ENCODE measurements at places on chromosomes 1 and 21. TPM values are rescaled to one million over a fixed set of nuclear protein-coding genes. Genes with fewer than 3 reads are reported as not detected.

DNA sequence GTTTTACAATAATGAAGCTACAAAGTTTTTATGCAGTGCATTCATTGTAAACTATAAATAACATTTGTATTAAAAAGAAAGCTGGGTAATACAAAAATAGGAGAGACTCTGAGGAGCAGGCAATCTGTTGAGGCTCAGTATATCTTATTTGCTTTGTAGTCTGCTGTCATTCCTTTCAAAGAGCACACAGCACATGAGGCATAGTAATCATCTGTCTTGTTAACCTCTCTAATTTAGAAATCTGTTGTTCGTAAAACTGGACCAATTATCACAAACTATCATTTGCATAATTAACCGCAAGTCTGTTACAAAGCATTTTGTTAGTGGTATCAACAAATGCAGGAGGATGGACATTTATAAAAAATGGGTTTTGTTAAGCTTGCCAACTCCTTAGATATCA, 51.0 kb downstream of the SELENOF start:
- no peak for DNase-seq

- no peak for DNase-seq
These were observed 101.0 kb downstream of the NPHS2 start for GRCh38 chr1:179474713-179475112.

GRCh38 chr1:33630686-33631085, 158.2 kb downstream of the ZSCAN20 start:
- DNase-seq = no peak

DNA sequence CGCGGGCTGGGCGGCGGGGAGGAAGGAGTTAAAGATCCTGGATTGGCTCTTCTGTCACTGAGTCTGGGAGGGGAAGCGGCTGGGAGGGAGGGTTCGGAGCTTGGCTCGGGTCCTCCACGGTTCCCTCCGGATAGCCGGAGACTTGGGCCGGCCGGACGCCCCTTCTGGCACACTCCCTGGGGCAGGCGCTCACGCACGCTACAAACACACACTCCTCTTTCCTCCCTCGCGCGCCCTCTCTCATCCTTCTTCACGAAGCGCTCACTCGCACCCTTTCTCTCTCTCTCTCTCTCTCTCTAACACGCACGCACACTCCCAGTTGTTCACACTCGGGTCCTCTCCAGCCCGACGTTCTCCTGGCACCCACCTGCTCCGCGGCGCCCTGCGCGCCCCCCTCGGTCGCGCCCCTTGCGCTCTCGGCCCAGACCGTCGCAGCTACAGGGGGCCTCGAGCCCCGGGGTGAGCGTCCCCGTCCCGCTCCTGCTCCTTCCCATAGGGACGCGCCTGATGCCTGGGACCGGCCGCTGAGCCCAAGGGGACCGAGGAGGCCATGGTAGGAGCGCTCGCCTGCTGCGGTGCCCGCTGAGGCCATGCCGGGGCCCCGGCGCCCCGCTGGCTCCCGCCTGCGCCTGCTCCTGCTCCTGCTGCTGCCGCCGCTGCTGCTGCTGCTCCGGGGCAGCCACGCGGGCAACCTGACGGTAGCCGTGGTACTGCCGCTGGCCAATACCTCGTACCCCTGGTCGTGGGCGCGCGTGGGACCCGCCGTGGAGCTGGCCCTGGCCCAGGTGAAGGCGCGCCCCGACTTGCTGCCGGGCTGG, at the start of gene NPR1:
Gene NPR1 (plus strand): TSS at position 170 of the 818 bp plus-strand sequence. CDS start 421 bp downstream, at position 591.
- peak; percentile 35 for DNase-seq

DNA sequence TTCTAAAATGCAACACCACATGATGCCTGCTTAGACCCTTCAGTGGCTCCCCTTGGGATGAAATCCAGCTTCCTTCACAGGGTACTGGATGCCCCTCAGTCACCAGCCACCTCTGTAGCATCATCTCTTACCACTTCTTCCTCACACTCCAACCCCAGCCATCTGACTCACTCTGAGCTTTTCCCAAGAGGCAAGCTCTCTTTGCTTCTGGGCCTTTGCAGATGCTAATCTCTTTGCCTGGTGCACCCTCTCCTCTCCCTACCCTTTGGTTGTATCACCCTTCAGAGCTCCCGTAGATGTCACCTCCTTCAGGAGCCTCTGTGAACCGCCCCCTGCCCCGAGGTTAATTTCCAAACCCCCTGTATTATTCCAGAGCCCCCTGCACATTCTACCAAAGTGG, 164.8 kb upstream of the ZC3H12A start:
- DNase-seq = no peak

DNA sequence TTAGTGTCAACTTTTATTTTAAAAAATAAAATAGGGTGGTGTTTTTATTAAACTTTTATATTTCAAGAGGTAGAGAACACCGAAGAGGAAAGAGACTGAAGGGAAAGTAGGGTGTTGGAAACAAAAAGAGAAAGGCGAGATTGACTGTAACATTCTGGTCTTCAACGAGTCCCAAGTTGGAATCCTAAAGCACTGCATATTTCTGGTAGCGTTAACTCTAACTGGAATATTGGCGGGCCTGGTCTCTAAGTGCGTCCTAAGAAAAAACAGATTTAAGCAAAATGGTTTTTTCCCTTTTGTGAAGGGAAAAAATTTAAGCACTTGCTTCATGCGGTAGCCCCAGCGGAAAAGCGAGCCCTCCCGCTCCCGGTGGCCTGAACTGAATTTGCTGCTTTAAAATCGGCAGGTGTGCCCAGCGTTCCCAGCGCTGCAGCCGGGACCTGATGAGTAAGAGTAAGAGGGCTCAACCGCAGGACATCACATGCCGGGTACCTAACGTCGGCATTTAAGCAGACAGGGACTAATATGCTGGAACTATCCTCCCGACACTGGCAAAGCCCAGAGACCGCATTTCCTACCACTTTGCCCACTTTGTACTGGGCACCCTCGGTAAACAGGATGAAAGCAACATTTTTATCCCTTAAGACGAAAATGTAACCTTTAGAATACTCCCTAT, 30.5 kb upstream of the NFIA start:
- DNase-seq = peak; percentile 26

DNA sequence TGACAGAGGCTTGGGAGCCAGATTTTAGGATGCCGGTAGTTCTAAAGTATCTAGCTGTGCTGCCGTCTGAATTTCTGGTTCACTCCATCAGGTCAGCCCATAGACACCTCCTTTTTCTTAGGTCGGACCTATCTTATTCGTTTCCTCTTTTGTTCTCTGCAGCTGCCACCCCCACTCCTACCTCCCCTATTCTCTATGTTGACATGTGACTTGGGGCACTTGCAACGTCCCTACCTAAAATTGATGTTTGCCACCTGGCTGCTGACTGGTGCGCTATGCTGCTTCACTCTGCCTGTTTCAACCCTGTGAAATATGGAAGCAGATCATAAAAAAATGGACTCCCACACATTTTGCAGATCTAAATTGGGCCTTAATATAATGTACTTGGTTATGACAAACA, 55.3 kb downstream of the PBX1 start:
- DNase-seq = no peak

DNA sequence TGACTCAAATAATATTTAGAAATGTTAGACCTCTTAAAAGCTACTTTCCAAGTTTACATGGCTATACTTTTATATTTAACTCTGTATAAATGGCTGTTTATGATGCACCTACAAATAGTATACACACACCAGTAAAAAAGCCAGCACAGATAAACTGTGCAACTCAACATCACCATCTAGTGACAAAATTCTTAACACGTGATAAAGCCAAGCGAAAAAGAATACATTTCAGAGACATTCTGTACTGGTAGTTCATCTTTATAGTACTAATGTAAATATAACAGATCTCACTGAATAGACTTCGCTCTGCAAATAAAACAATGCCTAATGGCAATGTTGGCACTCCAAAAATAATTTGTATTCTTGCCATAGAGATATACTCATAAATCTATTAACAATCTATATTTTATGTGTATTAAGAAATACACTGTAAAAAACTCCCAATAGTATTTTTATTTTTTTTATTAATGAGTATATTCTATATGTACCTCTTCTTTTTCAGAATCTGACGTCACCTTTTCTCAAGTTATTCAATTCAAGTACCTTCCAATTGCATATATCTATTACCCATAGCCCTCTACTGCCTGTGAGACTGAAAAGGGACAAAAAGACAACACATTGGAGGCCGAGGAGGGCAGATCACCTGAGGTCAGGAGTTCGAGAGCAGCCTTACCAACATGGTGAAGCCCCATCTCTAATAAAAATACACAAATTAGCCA, 100.2 kb downstream of the DPYD start:
- DNase-seq = peak; percentile 37

DNA sequence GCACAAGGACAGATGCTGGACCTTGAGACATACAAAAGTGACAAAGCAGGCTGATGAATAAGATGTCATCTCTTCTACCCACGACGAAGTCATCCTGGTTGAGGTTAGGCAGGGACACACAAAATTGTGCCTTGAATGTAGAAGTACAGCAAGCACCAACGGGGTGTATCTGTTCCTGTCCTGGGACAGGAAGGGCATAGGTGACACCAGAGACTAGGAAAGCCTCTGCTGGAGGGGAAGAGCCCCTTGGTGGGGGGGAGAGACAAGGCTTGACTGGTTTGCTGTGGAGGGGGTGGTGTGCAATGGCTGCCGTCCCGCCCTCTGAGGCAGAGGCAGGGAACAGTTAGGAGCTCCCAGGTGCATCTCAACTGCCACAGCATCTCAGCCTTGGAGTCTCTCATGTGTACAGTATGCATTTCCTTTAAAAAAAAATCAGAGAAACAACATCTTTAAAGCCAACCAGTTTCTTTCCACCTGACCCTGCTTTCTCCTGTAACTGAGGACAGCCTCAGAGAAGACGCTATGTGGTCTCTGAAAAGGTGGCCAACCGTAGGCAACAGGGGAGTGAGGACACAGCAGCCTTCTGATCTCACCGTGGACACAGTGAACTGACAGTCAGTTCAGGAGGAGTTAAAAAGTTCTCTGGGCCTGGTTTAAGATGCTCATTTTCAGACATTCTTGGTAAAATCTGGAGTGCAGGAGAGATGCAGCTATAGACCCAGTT, 17.7 kb upstream of the GFI1 start:
- peak; percentile 12 for DNase-seq

DNA sequence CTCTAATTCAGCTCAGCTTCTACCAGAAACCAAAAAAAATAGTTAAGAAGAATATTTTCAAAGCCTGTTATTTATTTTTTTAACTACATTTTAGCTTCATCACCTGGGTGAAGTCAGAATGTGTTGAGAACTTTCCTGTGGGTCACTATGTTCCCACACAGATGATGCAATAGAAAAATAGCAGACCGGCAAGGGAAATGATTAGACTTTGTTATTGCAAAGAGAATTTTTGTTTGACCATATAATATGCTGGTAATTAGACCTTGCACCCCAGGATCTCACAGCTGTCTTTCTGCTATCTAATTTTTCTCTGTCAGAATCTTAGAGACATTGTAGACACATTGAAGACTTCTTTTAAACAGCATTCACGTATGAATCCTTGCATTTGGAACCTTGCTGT, 299.3 kb downstream of the TBX15 start:
- DNase-seq = no peak

- DNase-seq = no peak
These were observed 62.8 kb downstream of the JAK1 start for GRCh38 chr1:64903593-64903992.

DNA sequence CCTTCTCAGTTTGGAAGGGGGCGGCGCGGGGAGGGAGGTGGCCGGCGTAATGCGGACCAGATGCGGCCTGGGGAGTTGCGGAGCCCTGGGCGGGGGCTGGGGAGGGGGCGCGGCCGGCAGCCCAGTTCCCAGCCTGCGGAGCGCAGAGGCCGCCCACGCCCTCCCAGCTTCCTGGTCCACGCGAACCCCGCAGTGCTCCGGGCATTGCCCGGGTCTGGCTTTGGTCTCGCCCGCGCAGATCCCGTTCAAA, 695 bp downstream of the DMBX1 start:
- no peak for DNase-seq

GRCh38 chr1:118902711-118903191, 85.4 kb downstream of the TBX15 start:
- peak; percentile 71 for DNase-seq

- DNase-seq = peak; percentile 55
These were observed 65.8 kb downstream of the TRABD2B start for GRCh38 chr1:47931395-47931794.

DNA sequence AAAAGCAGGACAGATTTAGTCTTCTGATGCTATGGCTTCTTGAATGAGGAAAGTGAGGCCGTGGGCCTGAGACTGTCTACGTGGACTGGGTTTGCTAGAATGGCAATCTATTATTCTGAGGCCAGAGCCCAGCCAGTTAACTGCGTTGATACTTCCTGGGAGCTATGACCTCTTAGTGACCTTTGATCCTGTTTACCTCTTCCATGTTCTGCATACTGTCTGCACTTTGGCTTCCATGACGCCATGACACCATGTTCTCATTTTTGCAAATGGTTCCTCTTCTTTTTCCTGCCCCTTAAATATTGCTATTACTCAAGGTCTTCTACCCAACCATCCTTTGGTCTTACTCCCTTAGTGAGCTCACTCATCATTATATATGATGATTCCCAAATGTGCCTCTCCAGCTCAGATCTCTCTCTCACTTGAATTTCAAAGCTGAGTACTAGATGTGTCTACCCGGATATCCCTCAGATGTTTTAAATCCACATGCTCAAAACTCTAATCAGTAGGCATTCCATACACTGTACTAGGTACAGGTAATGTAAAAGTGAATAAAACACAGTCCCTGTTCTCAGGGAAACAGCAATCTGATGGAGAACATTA, 66.1 kb upstream of the ATP1A1 start:
- DNase-seq = no peak

DNA sequence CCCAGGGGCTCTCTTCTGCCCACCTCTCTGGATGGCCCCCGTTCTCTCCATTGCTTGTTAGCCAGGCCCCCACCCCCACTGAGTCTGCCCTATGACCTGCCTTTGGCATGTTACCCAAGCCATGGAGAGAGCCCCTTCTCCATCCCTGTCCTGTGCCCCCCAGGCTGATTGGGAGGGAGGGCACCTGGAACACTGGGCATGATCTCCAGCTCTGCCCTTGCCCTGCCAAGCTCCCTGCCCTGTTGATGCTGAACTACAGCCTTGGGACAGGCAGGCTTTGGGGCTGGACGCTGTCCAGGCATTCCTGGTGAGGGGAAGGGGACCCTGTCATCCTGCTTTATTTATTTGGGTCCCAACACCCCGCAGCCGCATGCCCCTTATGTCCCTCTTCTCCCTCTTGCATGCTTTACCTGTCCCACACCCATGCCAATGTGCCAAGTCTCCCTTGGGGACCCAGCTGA, 10.7 kb downstream of the TRIM46 start:
- DNase-seq = no peak

GRCh38 chr1:66916320-66916719, 8.3 kb downstream of the DNAI4 start:
- no peak for DNase-seq

- DNase-seq = no peak
These were observed 99.2 kb upstream of the CASZ1 start for GRCh38 chr1:10895621-10896020.

GRCh38 chr1:10945991-10946509, 66.4 kb upstream of the TARDBP start:
- DNase-seq = no peak

GRCh38 chr1:65207317-65207716, 59.3 kb downstream of the AK4 start:
- DNase-seq = no peak

- no peak for DNase-seq
These were observed 766.6 kb downstream of the ADGRL2 start for GRCh38 chr1:82567348-82567747.

- no peak for DNase-seq
These were observed 161.7 kb upstream of the ST6GALNAC5 start for GRCh38 chr1:76705560-76705959.

GRCh38 chr1:174262349-174263241, 103.3 kb downstream of the RABGAP1L start:
- DNase-seq = peak; percentile 73

Gene CNN3
- 364 TPM for total RNA-seq

Gene OXCT2
- total RNA-seq = 0.30 TPM

Gene EXO5
- total RNA-seq = 13.8 TPM

Gene FCRL1
- total RNA-seq = not detected

Gene S100A3
- total RNA-seq = 5.2 TPM

Gene TFF3
- total RNA-seq = not detected

Gene ICOSLG
- not detected for total RNA-seq

Gene SPRR2A
- not detected for total RNA-seq
